ENCODE measurements at places on chromosomes 12 and 14.

- DNase-seq: no peak
These were observed 423.3 kb upstream of the RGS6 start for GRCh38 chr14:71508901-71509300.

DNA sequence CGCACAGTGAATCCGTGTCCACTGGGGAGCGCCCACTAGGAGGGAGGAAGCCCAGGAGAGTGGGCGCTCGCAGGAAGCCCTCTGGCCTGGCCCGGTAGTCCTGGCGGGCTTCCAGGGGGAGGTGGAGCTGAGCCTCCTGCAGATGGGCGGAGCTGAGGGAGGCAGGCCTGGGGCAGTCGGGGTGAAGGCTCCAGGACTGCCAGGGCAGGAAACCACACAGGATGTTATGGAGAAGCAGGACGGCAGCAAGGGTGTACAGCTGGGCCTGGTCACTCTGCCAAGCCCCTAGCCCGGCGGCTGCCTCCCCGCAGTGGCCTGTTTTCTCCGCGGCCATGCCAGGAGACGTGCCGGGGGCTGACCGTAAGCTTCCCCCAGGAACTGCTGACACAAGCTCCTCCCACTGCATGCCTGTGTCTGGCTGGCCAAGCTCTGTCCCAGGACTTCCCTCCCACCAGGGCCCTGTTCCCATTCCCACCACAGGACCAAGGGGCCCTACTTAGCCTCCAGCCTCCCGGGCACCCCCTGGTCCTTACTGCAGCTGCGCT is 143.4 kb upstream of the C14orf180 start:
- no peak for DNase-seq

DNA sequence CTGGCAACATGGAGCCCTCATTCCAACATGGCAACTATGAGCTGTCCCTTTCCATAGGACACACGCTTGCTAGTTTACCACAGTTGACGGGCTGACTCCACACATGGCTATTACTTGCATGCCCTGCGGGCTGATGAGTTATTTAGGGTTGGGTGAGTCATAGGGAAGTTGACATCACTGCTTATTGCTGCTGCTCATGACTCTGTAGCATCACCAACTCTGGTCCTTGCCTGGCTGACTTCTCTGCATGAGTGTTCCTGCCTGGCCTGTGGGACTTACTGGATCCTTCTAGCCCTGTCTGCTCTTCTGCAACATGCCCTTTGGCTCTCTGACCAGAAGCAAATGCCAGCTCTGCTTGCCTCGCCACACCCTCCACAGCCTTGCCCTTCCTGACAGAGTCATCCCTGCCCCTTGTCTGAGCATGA is 199.5 kb downstream of the ANO6 start:
- DNase-seq: peak; percentile 27

DNA sequence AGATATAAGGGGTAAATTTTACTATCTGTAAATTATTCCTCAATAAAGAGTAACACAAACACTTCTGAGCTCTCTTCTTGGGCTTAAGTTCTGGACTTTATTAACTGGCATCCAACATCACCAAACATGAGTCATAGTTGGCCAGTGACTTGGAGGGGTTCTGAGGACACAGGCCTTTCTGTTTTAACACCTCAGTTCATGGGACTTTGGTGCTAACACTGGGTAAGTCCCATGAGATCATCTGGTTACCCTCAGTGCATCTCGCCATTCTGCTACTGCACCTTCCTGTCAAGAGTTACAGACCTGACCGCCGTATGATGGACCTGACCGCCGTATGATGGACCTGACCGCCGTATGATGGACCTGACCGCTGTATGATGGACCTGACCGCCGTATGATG is 9.9 kb downstream of the SLC15A4 start:
- DNase-seq: no peak

DNA sequence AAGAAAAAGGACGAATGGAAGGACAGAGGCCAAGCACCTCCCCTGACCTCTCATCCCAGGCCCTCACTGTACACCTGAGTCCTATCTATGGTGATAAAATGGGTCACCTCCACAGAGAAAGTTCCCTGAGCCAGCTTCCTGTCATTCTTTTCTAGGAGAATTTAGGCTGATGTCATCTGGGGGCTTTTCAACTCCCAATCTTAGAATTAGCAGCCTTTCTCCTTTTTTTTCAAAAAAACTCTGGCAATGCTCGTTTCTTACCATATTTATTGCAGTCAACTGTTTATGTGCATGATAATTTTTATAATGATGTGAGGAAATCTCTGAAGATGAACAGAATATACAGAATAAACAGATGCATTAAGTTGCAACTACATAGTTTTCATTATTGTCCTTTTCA is 177.6 kb downstream of the SNAPC1 start:
- no peak for DNase-seq

GRCh38 chr14:32808644-32809043 is 130.0 kb upstream of the NPAS3 start:
- no peak for DNase-seq

DNA sequence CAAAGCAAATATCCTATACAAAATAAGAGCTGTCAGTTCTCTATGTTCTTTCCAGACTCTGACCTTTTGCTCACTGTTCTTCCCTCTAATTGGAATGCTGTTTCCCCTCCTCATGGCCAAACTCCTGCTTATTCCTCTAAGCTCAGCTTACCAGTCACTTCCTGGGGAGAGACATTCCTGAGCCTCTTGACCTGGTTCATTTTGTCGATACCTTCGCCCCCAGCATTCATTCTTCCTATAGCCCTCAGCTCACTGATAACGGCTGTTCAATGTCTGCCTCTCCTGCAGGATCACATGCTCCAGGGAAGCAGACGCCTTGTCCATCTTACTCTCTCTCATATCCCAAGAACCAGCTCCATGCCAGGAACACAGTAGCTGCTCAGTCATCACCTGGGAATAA is 431.0 kb downstream of the MED13L start:
- DNase-seq: no peak

DNA sequence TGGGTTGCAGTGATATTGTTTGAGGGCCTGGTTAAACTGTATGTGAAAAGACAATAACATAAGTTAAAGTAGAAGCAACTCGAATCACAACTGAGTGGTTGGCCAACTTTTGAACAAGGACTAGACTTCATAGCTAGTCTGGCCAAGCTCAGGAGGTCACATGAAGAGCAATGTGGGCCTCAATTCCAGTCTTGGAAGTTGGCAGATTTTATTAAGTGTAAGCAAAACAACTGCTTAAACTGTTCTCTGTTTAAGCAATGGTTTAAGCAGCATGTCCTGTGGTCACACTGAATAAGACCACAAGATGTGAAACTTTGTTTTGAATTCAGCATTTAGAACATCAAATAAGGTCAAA is 100.4 kb downstream of the TMTC3 start:
- DNase-seq: no peak

- no peak for DNase-seq
These were observed 60.8 kb downstream of the ITPK1 start for GRCh38 chr14:93054876-93055275.

DNA sequence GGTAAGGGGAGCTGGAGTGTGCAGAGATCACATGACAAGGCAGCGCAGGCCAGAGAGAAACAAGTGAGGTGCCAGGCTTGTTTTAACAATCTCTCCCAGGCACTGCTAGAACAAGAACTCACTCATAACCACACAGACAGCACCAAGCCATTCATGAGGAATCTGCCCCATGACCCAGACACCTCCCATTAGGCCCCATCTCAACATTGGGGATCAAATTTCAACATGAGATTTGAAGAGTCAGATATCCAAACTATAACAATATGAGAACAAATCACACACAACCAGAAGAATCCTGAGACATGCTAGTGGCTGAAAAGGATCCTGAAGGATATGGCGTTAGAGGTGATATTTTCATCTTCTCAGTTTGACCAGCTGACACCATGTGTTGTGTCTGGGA is 21.9 kb downstream of the OR6J1 start:
- DNase-seq: no peak

DNA sequence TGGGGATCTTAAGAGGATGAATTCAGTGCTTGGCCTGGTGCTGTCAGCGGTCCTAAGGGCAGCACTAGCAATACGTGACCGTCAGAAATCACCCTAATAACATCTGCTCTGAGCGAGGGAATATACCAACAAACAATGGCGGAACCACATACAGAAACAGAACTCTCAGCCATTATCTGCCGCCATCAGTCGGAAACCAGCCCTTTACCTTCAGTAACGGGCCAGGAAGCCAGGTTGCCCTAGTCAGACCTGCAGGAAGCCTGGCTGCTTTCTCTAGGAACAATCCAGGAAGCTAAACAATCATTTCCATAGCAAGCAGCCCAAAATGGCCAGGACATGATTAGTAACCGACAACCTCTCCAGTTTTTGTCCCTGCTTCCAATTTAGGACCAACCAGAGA is 5.6 kb downstream of the CDCA4 start:
- no peak for DNase-seq

DNA sequence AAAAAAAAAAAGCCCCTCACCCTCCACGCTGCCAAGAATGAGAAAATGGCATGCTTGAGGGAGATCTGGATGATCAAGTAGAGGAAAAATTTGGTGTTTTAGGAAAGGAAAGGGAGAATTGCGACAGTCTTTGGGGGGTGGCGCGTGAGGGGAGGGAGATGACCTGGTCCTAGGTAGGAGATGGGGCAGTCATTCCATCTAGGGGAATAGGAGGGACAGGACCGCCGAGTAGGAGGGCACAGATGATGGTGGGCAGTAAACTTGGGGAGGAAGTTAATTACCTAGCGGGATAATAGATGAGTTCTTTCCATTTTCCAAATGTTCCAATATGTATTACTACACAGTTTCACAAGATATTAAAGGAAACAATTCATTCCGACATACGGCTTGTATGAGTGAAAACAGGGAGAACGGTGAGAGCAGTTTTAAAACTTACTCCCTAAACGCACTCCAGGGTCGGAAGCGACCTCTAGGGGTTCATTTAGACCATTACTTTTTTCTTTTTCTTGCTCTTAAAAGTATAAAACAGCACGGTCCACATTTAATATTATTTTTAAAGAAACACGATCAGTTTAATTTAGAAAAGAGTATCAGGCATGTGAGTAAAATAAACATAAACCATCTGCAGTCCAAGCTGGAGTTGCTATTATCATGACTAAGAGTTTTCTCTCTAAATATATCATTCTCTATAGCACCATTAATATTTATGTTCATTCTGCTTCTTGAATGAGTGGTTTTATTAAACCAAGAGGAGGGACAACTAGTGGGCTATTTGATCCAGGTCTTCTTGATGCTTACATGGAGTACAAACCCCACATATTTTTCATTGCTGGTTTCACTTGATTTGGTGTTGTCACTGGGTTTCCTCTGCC is 3.0 kb upstream of the FNTB start:
- DNase-seq: peak; percentile 30

DNA sequence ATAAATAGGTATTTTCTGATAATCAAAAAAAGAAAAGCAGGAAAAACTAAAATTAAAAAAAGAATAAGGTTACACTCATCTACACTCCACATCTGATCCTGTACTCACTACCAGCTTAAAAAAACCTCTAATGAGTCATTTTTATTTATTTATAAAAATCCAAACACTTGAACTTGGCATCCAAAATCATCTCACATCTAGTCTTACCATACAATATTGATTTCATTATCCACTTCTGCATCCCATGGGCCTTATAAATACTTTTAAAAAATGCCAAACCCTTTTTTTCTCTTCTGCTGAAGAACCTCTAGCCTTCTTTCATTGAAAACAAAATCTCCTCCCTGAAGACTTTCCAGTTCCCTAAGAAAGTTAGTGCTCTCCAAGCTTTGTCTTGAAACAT is 109.7 kb downstream of the TMTC3 start:
- no peak for DNase-seq

DNA sequence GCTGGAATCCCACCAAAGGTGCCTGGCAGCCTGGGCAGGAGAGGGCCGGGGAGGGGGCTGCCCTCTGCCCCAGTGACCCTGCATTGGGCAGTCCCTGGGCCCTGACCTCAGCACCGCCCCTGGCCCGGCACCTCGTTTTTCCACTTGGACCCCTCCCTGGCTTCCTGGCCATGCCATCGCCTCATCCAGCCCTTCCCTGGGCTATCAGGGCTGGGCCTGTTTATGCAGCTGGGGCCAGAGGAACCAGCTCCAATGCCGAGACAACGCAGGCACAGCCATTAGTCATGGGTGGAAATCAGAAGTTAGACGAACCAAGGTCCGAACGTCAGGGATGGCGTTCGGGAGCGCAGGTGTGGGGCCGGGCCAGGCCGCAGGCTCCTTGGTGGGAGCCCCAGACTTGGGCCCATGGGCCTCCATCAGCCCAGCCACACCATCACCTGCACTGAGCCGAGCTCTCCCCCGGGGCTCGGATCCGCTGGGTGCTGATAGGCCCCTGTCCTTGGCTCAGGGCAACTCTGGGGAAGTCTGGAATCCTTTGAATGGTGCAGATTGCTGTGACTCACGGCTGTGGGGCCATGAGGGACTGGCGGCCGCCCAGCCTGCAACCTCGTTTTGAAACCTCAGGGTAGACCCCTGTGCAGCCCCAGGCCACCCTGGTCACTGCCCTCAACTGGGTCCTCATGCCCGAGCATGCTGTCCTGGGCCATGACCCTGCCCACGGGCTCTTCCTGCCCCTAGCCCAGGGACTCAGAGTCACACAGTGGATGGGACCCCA is 169.4 kb downstream of the KIF26A start:
- no peak for DNase-seq

GRCh38 chr12:102300824-102301461 is 103.3 kb upstream of the PMCH start:
- DNase-seq: no peak

- no peak for DNase-seq
These were observed 55.7 kb downstream of the TMX1 start for GRCh38 chr14:51295646-51296263.

DNA sequence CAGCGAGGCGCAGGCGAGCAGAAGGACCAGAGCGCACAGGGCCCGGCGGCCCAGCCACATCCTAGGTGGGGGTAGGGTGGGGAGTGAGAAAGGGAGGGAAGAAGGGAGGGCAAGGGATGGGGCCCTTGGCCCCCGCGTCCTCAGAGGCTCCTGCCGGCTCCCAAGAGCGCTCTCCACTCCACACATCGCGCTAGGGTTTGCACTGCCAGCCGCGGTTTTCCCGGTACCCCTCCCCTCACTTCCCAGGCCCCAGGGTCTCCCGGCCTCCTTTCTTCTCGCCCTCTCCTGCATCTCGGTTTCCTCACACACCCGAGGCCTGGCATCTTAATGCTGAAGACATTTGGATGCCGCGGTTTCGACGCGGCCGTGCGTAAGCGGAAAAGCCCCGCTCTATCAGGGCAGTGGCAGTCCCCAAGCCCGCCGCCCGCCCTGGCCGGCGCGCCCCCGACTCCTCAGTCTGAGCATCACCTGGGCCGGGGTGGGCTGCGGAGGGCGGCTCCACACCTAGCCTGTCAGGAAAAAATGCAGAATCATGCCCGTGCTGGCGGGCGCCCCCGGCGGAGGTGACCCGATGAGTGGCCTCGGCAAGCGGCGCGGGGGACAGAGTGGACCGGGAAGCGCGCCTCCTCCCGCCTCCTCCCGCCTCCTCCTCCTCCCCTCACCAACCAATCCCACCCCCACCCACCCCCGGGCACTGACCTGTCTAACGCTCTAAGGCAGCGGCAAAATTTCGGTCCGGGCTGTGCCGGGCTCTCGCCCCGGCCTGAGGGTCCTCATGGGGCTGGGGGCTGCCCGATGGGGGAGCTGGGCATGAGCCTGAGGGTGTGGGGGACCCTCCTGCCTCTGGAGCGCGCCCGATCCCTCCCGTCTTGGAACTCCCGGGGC is 686 bp downstream of the B4GALNT1 start:
- DNase-seq: no peak

All from CD4-positive, alpha-beta T cell treated with Interferon gamma for 1 hour (primary cell).